ENCODE measurements at places on chromosomes 12 and 14. TPM values are rescaled to one million over a fixed set of nuclear protein-coding genes. Genes with fewer than 3 reads are reported as not detected.

IAPP gene
- total RNA-seq, result not detected

DNA sequence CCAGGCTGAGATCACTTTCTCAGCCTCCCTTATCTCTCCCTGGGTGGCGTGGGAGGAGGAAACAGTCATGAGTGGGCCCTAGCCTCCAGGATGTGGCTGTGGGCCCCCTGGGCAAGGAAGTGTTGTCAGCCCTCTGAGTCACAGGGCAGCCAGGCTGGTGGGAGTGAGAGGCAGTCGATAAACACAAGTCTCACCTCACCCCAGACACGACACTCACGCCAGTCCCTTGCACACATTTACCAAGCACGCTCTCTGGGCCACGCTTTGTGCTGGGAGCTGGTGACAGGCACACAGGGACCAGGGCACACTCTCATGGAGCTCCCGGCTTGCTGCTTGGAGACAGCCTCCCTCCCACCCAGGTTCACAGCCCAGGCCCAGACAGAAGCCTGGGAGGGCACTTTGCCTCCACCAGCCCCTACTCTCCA, 1.9 kb upstream of the KRT79 start:
- DNase-seq, result no peak

DNA sequence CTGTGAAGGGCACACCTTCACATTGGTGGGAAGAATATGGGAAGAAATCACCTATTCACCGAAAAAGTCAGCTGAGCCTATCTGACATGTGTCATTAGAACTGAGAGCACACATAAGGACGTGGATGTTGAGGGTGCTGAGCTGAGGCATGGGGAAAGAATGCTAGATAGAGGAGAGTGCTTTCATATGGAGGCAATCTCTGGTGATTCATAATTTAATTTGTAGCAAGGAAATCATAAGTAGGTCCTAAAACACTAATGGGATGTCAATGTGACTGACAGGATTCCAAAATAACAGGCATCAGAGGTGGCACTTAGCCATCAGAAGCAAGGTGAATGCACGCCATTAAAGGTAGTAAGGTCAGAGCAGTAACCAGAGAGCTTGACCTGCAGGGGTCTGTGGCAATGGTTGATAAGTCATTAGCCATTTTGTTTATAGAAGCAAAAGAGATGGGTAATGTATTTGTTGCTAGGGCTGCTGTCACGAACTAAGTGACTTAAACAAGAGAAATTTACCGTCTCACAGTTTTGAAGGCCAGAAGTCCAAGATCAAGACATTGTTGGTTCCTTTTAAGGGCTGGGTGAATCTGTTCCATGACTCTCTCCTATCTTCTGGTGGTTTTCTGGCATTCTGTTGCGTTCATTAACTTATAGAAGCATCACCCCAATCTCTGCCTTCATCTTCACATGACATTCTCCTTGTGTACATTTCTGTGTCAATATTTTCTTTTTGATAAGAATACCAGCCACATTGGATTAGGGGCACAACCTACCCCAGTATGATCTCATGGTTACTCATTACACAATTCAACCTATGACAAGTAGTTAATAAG, 69.3 kb downstream of the ANKS1B start:
- DNase-seq, result no peak

DNA sequence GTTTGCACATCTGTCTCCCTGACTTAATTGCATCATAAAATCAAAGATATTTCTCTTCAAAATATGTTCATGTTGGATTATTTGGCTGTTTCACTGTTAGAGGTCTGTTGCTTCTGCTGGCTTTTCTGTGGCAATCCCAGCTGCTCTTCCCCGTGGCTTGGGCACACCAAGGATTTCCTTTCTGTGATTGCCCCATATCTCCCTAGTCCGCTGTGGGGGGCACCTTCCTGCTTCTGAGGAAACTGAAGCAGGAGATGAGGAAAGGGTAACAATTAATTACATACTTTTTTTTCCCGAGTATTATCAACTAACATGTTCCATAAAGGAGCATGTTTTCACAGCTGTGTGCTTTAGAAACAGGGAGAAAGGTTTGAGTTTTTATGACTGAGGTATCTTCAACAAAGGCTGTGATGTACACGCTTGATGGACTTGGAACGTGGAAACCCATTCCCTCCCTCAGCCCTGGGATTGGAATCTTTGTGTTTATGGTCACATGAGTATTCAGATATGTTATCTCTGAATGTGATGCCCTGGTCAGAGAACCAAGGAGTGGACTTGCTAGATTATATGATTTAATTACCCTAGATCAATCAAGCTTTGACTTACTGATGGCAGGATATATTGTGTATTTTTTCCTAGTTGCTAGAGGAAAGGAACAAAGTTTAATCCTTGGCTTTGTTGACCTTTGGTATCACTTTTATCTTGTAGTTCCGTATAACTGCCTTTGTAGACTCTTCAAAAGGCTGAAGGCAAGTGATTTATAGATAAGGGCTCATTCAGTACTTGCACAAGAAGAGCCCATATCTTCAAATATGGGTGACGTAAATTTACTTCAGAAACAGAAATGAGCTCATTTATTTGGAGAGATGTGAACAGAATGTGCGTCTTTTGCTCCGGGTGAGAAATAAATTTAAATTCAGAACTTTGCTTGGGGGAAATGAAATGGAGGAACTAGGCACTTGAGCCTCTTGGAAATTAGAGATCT, 46.7 kb downstream of the BORCS5 start:
- DNase-seq, result no peak

DNA sequence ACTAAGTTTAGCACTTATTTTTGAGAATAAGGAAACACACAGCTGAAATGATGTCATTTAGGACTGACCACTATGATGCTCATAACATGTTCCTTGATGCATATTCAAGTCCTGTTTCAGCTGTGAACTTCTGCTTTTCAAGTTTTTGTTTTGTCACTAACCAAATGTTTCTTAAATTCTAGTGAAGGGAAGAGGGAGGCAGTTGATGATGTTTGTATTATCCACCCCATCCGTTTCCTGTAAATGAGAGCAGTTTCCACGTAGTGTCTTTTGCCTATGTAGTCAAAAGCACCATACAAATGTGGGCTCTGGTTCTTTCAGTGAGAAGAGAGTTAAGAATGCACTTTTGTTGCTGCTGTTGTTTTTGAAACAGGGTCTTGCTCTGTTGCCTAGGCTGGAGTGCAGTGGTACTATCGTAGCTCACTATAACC, 491.8 kb downstream of the PCNX1 start:
- no peak for DNase-seq

- no peak for DNase-seq
Observed at GRCh38 chr12:91219511-91219910, 36.9 kb upstream of the DCN start.

DNA sequence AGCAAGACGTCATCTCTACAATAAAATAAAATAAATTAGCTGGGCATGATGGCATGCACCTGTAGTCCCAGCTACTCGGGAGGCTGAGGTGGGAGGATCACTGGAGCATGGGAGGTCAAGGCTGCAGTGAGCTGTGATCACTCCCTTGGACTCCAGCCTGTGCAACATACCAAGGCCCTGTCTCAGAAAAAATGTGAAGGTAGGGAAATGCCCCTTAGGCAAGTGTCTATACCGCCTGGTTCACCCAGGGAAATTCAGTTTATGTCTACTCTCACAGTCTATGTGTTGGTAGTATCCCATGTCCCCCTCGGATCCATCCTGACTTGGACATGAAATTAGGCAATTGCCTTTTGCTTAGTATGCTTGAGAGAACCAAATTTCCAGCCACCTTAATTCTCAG, 88.4 kb upstream of the TMEM132C start:
- no peak for DNase-seq

All from left cardiac atrium (tissue), 4 donors.